ENCODE measurements at places on chromosomes 5 and 9.
A peak's percentile ranks its signal among the peaks of the same experiment; 100 is the strongest.

GRCh38 chr5:156087577-156088110 lies 239.3 kb upstream of the SGCD start:
- DNase-seq = no peak

GRCh38 chr5:81161012-81161601 lies 72.0 kb upstream of the CKMT2 start:
- no peak for DNase-seq

DNA sequence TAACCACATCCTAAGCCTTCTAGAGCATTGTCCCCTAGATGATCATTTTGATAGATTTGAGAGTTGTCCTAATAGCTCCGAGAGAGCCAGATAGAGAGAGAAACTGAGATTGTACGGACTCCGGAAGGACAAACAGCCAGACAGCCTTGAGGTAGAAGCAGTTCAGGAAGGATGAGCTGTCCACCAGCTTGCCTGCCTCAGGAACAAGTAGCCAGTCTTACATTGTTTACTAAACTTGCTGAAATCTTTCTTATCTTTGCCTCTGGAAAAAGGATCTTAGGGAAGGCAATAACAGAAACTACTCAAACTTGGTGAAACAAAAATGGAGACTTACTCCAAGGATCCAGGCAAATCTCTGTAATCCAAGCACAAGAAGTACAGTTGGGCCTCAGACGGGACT lies 39.0 kb upstream of the SAP30L start:
- no peak for DNase-seq

- DNase-seq = peak; percentile 54
Observed at GRCh38 chr9:80968611-80969010, 720.7 kb downstream of the TLE1 start.

- no peak for DNase-seq
Observed at GRCh38 chr9:126451316-126451885, 124.8 kb downstream of the MVB12B start.

DNA sequence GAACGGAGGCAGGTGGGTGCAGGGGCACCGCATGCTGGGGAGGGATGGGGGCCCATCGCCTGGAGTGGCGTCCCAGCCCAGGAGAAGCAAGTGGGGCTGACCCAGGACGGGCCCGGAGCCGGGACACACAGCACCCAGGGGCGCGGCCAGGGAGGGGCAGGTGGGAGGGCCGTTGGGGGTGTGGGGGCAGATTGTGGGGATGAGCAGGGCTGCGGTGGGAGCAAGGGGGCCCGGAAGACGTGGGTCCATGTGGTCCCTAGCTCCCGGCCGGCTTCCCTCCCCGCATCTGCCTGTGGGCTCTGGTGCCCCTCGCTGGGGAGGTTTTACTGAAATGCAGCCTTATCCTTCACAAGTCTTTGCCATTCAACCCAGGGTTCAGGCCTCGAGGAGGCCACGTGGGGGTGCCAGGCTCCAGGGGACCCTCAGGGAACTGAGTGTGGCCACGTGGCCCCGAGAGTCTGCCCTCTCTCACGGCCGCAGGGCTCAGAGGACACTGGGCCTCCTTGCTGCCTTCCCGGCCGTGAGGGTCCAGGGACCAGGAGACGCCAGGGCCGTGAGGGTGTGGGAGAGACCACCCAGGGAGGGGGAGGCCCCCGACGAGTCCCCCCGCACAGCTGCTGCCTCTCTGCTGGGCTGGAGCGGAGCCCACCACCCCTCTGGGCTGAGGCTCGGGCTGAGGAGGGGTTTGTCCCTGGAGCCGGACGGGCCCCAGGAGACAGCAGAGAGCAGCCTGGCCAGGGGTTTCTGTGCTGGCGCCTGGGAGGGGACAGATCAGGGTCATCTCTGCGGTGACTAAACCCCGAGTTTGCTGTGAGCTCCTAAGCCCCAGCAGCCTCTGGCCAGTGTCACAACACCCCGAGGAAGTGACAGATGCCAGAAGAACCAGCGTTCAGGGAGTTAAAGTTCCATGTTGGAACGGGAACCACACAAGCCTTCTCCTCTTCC lies 35.2 kb downstream of the SLC9A3 start:
- DNase-seq = no peak

- DNase-seq = no peak
Observed at GRCh38 chr5:119168401-119168800, 97.5 kb downstream of the DMXL1 start.

- DNase-seq = no peak
Observed at GRCh38 chr9:14051419-14051818, 262.5 kb downstream of the NFIB start.

DNA sequence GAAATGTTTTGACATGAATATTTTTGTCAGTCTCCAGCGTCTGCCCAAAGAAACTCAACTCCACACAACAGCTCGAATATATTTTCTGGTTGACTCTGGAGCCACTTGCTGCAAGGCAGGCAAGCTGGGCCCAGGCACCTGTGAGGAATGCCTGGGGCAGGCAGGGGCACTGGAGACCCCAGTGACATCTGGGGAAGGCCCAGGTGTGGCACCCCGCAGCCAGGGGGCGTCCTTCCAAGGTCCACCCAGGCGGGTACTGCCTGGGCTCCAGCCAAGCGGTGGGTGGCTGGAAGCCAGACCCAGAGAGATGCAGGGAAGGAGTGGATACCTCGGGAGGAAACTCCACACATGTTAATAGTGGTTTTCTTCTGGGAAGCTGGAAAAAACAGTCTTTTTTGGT lies 125.9 kb downstream of the PHF2 start:
- DNase-seq = no peak

GRCh38 chr9:135985459-135985774 lies 24.2 kb upstream of the UBAC1 start:
- no peak for DNase-seq

GRCh38 chr5:23419115-23419514 lies 88.3 kb upstream of the PRDM9 start:
- DNase-seq = peak; percentile 14

- no peak for DNase-seq
Observed at GRCh38 chr9:83413367-83413766, 124.8 kb downstream of the FRMD3 start.

GRCh38 chr9:91302831-91303230 lies 58.9 kb downstream of the AUH start:
- DNase-seq = peak; percentile 50

GRCh38 chr9:4618700-4619099 lies 43.4 kb upstream of the PLPP6 start:
- DNase-seq = no peak

- peak; percentile 4 for DNase-seq
Observed at GRCh38 chr9:10366171-10366779, 246.5 kb downstream of the PTPRD start.

DNA sequence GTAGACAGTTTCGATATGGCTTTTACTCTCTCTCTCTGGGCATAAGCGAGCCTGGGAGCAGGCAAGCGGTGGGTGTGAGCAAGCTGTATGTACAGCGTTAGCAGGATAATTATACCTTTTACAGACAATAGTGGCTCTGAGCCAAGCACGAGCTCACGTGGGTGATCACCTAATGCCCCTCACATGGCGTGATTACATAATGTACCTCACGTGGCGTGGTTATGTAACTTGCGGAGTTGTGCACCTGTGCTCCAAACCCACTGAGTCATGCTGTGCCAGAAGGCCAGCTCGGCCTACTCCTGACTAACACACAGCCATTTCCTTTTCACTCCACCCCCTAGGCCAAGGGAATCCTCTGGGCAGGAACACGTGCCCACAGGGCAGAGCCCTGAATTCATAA lies 797.2 kb downstream of the EFNA5 start:
- peak; percentile 79 for DNase-seq

GRCh38 chr9:137114220-137114612 lies 317 bp downstream of the DPP7 start:
- no peak for DNase-seq

DNA sequence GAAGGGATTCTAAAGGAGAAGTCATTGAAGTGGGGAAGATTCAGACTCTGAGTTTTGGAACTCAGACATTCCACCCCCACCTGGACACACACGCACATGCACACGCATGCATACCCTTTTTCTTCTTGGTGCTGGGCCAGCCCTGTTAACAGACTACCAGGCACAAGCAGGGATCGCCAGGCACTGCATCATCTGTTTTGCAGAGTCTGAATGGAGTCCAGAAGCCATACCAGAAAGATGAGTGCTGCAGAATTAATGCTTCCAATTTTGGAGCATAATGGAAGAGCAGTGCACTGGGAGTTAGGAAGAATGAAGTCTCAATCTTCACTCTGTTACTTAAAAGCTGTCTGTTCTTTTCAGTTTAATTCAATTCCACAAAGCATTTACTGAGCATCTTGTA lies 95.5 kb downstream of the PDE8B start:
- no peak for DNase-seq

GRCh38 chr5:502325-503079 lies 21.7 kb downstream of the SLC9A3 start:
- DNase-seq = no peak

DNA sequence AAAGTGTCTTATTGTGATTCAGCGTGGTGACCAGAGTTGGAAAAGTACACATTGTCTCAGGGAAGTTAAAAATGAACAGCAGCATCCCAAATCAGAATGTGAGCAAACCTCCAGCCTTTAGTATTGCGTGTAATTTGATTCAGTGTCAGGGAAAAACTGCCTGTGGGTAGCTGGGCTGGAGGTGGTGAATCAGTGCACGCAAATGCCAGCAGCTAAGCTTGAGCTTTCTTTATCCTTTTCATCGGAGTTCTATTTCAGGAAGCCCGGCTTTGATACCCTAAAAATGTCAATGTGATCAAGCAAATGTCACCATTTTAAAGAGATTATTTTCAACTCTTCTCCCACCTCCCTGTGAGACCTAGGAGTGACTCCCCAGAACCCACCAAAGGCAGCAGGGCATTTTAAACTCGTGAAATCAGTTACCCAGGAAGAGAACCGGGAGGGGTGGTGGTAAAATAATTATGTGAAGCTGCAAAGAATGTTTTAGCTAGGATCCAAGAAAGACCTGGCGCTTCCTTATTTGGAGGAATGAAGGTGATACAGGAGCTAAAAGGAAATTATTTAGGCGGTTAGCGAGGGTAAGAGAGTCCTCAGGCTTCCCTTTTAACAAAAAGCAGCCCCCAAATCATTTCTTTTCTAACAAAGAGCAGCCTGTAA lies 25.7 kb upstream of the C5orf47 start:
- DNase-seq = no peak

DNA sequence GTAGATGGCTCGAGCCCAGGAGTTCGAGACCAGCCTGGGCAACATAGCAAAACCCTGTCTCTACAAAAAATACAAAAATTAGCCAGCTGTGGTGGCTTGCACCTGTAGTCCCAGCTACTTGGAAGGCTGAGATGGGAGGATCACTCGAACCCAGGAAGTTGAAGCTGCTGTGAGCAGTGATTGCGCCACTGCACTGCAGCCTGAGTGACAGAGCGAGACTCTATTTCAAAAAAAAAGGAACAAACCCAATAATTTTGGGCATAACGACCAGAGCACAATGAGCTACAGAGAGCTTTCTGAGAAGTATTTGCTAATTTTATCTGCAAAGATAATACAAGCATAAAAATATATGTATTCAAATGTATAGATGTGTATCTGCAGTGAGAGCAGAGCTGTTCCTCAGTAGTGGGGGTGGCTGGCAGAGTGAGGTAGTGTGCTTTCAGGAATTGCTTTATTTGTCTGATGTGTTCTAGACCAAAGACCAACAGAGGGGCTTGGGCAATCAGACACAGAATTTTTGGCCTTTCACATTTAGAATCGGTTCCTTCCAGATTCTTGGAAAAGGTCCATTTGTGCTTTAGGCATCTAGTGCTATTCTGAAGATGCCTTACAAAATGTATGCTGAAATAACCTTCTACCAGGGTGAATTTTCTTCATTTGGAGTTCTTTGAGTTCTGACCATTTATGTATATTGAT lies 5.2 kb downstream of the DOCK8 start:
- no peak for DNase-seq

GRCh38 chr5:36877667-36878391 lies 1.3 kb downstream of the NIPBL start:
- no peak for DNase-seq

DNA sequence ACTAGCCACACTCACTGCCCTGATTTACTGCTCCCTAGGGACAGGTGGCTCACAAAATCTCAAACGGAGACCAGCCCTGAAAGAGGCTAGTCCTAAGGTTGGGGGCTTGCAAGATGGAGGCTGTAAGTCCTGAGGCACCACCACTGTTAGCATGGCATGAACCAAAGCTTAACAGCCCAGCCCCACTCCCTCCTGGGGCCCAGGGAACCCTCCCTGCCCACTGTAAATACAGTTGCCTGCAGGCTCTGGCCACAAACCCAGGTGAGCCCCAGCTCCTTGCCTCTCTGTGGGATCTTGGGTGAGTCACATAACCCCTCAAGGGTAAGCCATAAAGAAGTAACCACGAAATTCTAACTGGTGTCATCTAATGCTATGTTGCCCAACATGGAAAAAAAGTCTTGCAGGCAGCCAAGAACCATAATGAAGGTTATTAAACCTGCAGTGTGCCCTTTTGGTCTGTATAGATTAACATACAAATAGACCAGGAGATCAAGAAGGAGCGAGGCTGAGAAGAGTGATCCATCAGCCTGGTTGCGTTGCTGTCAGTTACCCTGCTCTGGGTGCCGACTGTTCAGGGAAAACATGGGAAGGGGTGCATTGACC lies 1.7 kb upstream of the POMT1 start:
- DNase-seq = no peak

- no peak for DNase-seq
Observed at GRCh38 chr5:58024151-58024550, 435.7 kb downstream of the PLK2 start.

GRCh38 chr5:142006363-142007236 lies 6.2 kb downstream of the GNPDA1 start:
- no peak for DNase-seq

GRCh38 chr9:72480921-72481320 lies 40.5 kb upstream of the TMC1 start:
- no peak for DNase-seq

- DNase-seq = no peak
Observed at GRCh38 chr5:66207800-66208561, 63.9 kb downstream of the SREK1 start.

DNA sequence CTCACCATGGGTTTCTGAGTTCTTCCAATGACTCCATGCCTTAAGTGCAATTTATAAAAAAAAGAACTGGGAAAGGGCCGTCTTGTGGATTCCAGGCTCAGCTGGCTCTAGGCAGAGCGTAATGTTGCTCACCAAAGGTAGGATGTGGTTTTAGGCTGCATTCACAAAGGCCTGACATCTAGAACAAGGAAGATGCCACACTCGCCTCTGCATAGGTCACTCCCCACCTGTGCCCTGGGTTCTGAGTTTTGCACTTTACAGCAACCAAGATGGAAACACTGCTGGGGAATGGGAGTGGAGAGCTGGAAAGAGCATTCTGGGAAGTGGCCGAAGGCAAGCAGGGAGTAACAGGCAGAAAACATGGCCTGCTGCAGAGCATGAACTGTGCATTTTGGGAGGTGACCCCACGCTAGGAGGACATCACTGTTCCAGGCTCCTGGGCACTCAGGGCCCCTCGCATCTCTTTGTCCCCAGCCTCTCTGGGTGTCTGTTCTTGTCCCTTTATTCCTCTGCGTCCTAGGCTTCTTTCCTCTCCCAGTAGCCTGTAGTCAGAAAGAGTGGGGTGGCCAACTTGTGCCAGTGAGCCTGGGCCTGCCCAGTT lies 12.3 kb downstream of the FCN2 start:
- no peak for DNase-seq

GRCh38 chr9:112065806-112066606 lies 109.1 kb downstream of the SUSD1 start:
- DNase-seq = no peak

Measured in urothelium cell line (cell line).